Naive thymus-derived CD4-positive, alpha-beta T cell (primary cell): ENCODE measurements at places on chromosomes 2 and 18. TPM values are rescaled to one million over a fixed set of nuclear protein-coding genes. Genes with fewer than 3 reads are reported as not detected.

Gene TXNDC9
- 48.2 TPM for polyA plus RNA-seq

Gene ELOA2
- polyA plus RNA-seq, result not detected

Gene REG3G
- polyA plus RNA-seq, result not detected

Gene GPR45
- not detected for polyA plus RNA-seq

Gene UCN
- polyA plus RNA-seq, result 0.35 TPM

Gene MALT1
- 43.8 TPM for polyA plus RNA-seq

Gene LIMS1
- 56.7 TPM for polyA plus RNA-seq

Gene ZNF521
- not detected for polyA plus RNA-seq

Gene FOXI3
- not detected for polyA plus RNA-seq

Gene GCKR
- polyA plus RNA-seq, result not detected

Gene KIAA2012
- not detected for polyA plus RNA-seq

Gene HS6ST1
- polyA plus RNA-seq, result 4.3 TPM

Gene IRS1
- 0.40 TPM for polyA plus RNA-seq

Gene FAM168B
- 41.3 TPM for polyA plus RNA-seq

Gene CCDC141
- polyA plus RNA-seq, result 8.2 TPM

Gene MYO7B
- not detected for polyA plus RNA-seq

Gene WDCP
- 9.4 TPM for polyA plus RNA-seq

Gene TEKT4
- not detected for polyA plus RNA-seq

Gene CDK15
- polyA plus RNA-seq, result not detected

Gene KATNAL2
- polyA plus RNA-seq, result not detected

Gene ZBTB7C
- polyA plus RNA-seq, result not detected

Gene UGT1A9
- not detected for polyA plus RNA-seq

Gene EPC2
- polyA plus RNA-seq, result 4.0 TPM

Gene RELCH
- 10.1 TPM for polyA plus RNA-seq

Gene NXPH2
- polyA plus RNA-seq, result not detected

Gene LYPD6
- not detected for polyA plus RNA-seq

Gene RMDN2
- 3.1 TPM for polyA plus RNA-seq

Gene GALR1
- polyA plus RNA-seq, result not detected

Gene VIL1
- polyA plus RNA-seq, result 0.10 TPM

Gene HOXD12
- polyA plus RNA-seq, result not detected

Gene INPP5D
- polyA plus RNA-seq, result 122 TPM

Gene FTCDNL1
- polyA plus RNA-seq, result 1.9 TPM

Gene FRZB
- not detected for polyA plus RNA-seq

Gene UGT1A1
- not detected for polyA plus RNA-seq

Gene EMILIN2
- polyA plus RNA-seq, result 2.9 TPM

Gene ABCG8
- polyA plus RNA-seq, result not detected

Gene MPV17
- 145 TPM for polyA plus RNA-seq

Gene DYSF
- polyA plus RNA-seq, result not detected

Gene MFSD2B
- polyA plus RNA-seq, result not detected

Gene DOK1
- polyA plus RNA-seq, result 24.2 TPM

Gene CUL3
- 38.2 TPM for polyA plus RNA-seq

Gene ANKRD30BL
- polyA plus RNA-seq, result not detected

Gene GKN2
- polyA plus RNA-seq, result not detected

Gene MSTN
- polyA plus RNA-seq, result not detected

Gene MYO3B
- not detected for polyA plus RNA-seq

Gene TAF1B
- polyA plus RNA-seq, result 7.2 TPM

Gene MAP3K19
- not detected for polyA plus RNA-seq

Gene RAD51AP2
- polyA plus RNA-seq, result not detected

Gene C2orf66
- not detected for polyA plus RNA-seq

Gene GALNT5
- polyA plus RNA-seq, result not detected

Gene STAMBP
- polyA plus RNA-seq, result 38.1 TPM

Gene ATL2
- 38.1 TPM for polyA plus RNA-seq

Gene CFAP221
- polyA plus RNA-seq, result not detected

Gene TMEM150A
- polyA plus RNA-seq, result 15.4 TPM

Gene ATG4B
- polyA plus RNA-seq, result 49.7 TPM

Gene NLRC4
- polyA plus RNA-seq, result not detected

Gene IL1B
- not detected for polyA plus RNA-seq
